ENCODE measurements at places on chromosomes 12 and 14.

GRCh38 chr12:132480623-132481132 is 9.3 kb upstream of the FBRSL1 start:
- DNase-seq, result no peak

DNA sequence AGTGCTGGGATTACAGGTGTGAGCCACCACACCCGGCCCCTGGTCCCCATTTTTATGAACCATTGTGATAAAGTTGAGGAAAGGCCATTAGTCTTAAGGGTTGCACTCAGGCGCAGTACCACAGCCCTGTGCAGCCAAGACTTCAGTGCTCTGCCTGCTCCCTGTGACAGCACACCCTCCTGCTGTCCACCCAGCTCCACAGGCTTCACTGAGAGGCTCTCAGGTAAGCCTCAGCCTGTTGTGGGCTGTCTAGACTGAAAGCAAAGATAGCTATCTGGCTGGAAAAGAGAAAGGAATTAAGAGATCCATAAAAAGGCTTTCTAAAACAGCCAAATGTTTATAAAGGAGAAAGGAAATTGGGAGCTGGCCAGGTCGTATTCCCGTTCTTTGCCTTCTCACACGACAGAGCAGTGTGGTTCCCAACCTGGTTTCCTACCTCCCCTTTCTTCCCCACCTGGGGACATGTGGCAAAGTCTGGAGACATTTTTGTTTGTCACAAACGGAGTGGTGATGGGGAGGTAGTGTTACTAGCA is 19.1 kb upstream of the DNM1L start:
- DNase-seq, result no peak

GRCh38 chr12:16454481-16454880 is 107.0 kb downstream of the MGST1 start:
- DNase-seq, result no peak

DNA sequence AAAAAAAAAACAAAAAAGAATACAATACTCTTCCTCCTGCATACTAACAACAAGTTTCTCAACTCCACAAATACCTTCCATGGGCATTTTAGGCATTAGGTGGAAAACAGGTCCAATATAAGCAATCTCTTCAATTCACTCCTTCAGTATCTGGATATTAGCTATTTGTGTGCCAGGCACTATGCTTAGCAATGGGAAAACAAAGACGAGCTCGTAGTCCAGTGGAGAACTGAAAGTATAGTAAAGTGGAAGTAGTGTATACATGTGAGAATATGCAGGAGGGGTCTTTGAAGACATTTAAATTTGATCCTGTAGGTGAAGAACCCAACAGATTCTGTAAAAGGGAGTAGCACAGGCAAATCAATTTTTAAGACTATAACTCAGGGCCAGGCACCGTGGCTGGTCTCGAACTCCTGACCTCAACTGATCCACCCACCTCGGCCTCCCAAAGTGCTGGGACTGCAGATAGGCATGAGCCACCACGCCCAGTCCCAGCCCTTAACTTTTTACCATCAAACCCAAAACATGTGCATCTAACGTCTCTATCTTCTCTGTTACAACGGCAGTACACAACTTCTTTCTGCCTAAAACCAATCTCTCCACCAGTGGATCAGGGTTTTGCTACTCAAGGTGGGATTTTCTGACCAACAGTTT is 10.6 kb downstream of the HECTD1 start:
- no peak for DNase-seq

GRCh38 chr12:124557518-124558223 is 9.7 kb downstream of the NCOR2 start:
- DNase-seq, result no peak

DNA sequence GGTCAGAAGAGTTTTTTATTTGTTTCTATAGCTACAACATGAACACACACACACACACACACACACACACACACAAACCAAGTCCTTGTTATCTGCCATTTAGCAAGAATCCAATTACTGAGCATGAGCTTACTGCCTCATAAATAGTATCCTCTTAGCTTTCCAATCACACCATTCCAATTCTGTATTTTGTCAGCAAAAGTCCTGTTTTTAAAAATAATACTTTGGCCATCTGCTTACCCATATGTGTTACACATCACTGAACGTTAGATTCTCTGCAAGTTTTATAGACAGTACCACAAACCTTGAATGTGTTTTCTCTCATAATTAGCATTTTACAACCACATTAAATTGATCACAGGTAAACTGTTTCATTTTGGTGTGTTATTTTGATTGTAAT is 1905.4 kb upstream of the FLRT2 start:
- no peak for DNase-seq

- DNase-seq, result no peak
These were observed 56.2 kb downstream of the VWF start for GRCh38 chr12:6068227-6068626.

DNA sequence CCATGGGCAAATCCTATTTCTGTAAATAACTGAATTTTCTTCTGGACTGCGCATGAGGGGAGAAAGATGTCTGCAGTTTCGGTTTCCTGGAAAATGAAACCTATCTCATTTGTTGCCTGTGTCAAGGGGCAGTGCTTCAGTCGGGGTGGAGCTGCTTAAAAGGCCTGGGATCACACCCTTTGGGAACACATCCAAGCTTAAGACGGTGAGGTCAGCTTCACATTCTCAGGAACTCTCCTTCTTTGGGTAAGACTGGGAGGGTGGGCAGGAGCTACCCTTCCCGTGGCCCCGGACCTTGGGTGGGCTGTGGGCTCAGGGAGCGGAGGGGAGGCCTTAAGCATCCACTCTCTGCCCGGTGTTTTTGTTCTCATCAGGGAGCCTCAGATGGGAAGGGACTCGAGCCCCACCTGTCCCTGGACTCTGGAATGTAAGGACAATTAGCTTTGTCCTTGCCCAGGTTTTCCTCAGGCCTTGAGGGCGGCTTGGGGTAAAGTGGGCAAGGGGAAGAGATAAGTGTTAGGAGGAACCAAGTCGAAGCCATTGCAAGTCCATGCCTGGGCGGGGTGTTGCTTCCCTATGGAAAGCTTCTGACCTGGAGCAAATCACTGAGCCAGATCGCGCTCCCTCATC is at the start of gene IFI27:
Gene IFI27, plus strand, starts transcription at position 185 of the 630 bp plus-strand sequence.
- DNase-seq, result no peak

DNA sequence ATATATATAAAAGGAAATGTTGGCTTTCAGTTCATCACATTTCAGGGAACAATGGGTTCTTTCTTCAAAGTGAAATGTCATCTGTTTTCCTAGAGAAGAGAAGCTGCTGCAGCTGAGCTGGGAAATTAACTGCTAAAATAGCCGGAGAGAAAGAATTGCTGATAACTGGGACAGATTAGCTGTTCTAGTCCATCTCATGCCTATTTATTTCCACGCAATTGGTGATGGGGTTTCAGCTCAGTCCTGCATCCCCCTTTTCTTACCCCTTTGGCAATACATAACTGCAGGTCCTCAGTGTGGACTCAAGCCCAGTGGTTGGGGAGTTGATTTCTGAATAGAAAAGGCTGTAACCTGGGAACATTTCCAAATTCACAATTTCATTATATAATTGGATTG is 436.9 kb upstream of the TMEM132C start:
- DNase-seq, result no peak

GRCh38 chr14:100524933-100525243 is 62.3 kb downstream of the BEGAIN start:
- DNase-seq, result peak; percentile 4

- DNase-seq, result no peak
These were observed 629 bp downstream of the FBRSL1 start for GRCh38 chr12:132490422-132491137.

GRCh38 chr12:122012184-122012583 is 9.5 kb upstream of the BCL7A start:
- no peak for DNase-seq

GRCh38 chr12:19415563-19415962 is 23.7 kb upstream of the AEBP2 start:
- DNase-seq, result no peak

DNA sequence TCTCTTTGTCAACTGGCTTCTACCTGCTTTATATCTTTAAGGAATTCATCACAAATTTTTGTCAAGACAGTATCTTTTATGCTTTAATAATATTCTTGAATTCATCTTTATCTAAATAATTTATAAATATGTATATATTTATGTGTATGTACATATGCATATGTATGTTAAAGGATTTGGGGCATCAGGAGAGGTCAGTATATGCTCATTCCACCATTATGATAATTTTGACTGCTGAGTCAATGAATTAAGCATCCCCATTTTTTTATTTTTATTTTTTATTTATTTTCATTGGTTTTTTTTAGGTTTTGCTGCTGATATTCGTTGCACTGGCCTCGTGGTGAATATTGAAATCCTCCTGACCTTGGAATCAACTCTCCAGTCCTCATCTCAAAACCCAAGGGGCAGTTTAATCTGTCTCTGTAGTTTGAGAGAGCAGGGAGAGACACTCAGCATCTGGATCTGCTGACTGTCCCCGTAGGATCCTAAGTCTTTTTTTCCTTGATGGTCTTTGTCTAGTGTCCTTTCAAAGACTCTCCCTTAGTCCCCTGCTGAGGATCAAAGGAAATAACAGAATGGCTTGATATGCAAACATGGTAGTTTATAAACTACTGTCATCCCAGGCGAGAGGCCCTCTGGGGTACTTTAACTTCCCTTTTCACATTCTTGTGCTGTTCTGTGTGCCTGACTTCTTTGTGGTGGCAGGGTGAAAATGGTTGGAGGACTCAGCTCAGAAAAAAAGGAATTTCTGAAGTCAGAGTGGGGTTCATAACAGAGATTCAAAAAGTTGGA is 218.7 kb downstream of the DIO2 start:
- DNase-seq, result no peak

- DNase-seq, result no peak
These were observed 162.6 kb downstream of the MYRFL start for GRCh38 chr12:69987579-69988091.

- no peak for DNase-seq
These were observed 161.3 kb upstream of the LMNTD1 start for GRCh38 chr12:25714198-25714984.

All from DND-41 (cell line).